NCI-H526 treated with DMSO at 0.1 percent for 48 hours (cell line): ENCODE measurements at places on chromosomes 2 and 18.

DNA sequence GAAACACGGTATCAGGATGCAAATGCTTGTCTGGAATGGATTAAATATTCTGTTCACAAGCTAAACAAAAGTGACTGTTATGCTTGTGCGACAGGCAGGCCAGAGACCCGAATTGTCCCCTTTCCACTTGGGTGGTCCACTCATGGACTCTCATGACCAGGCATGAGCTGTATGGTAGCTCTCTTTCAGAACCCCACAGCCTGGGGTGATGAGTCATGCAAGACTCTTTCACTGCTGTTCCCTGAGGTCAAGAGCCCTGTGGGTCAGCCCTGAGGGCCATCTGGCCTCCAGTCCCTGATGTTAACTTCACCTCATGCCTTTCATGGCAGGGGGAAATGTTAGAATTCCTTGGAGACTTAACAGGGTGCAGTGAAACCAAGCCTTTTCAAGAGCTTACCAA, 13.7 kb upstream of the SAP130 start:
- no peak for DNase-seq

GRCh38 chr2:11831415-11831814, 85.0 kb downstream of the LPIN1 start:
- no peak for DNase-seq

- DNase-seq: peak; percentile 40
Observed at GRCh38 chr2:196591621-196592022, 47.9 kb upstream of the CCDC150 start.

- DNase-seq: peak; percentile 81
Observed at GRCh38 chr2:239291475-239292350, 109.1 kb downstream of the HDAC4 start.

DNA sequence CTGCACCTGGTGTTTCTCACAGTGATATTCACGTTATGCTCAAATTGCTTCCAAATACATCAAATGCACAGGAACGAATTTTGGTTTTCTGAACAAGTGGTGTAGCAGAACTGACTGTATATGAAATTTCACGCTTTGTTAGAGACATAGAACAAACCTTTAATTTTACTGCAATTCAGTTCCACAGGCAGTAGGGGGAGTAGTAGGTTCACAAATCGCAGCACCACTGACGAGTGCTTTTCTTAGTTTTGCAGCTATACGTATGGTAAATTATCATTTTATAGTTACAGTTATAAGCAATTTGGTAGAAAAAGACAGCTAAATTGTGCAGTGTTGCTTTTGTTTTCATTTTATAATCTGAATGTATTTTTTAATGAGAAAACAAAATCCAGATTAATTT, 113.3 kb downstream of the KIAA1328 start:
- DNase-seq: peak; percentile 51

- no peak for DNase-seq
Observed at GRCh38 chr2:215793747-215794595, 219.4 kb downstream of the MREG start.

DNA sequence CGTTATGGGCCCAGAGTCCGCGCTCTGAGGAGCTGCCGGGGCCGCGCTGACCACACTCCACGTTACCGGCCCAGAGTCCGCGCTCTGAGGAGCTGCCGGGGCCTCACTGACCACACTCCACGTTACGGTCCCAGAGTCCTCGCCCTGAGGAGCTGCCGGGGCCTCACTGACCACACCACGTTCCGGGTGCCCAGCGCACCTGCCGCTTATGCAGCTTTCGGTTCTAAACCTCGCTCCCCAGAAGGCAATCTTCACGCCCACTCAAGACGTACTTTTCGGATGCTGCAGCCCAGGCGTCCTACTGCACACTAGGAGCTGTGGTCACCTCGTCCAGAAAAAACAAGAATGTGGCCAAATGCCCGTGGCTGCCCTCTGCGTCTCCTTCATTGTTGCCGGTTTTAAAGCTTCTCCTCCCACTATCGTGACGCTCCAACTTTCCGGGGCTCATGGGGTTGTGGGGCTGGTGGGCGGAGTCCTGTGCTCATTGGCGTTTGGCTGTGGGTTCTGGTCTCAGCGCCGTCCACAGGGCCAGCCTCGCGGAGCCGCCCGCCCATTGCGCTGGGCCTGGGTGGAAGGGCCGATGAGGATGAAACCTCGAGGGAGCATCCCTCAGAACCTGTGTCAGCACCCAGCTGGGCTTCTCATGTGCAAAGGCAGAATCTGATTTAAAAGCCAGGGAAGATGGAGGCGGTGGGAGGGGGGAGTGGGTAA, 11.9 kb downstream of the KCNG2 start:
- DNase-seq: no peak

DNA sequence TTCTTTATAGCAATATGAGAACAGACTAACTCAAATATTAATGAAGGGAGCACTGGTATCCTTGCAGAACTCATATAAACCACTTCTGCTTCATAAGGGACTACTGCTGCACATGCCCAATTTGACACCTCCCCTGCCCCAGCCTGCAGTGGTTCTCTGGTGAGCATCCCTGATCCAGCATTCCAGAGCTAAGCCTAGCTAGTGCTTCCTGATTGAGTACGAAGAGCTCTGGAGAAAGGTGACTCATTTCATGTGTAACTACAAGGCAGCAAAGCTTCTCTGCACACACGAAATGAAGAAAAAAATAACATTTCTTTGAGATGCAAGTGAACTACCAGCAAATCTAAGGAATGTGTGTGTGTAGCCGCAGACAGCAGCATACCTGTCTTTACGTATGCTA, 22.8 kb upstream of the ADNP2 start:
- no peak for DNase-seq

- DNase-seq: no peak
Observed at GRCh38 chr2:11103984-11104793, 51.1 kb upstream of the SLC66A3 start.

GRCh38 chr18:7467708-7468466, 99.2 kb upstream of the PTPRM start:
- DNase-seq: no peak

DNA sequence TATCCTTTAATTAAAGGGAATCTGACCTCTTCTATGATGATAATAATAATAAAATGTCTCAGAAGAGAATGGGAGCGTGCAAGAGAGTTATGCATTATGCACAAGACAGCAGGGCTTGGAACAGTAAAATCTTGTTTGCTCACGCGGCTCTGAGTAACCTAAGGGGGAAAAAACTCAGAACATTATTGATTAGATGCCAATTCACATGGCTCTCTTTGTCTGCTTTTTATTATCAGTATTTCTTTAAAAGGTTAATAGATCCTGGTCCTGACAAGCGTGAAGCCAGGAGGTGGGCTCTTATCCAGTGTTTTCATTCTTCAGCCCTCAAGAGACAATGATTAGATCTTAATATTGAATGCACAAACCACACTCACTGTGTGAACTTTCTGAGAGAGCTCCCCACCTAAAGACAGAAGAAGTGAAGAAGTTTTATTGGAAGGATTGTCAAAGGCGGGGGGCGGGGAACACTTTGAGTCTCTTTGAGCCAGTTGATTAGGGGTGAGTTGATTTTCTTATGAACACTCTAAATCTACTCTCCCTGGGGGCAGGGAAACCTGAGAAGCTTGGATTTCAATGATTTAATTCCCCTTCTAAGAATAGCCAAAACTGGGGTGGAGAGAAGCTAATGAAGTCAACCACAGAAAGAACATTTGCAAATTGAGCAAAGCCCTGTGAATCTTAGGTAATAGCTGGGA, 127.5 kb upstream of the CTAGE1 start:
- peak; percentile 19 for DNase-seq

DNA sequence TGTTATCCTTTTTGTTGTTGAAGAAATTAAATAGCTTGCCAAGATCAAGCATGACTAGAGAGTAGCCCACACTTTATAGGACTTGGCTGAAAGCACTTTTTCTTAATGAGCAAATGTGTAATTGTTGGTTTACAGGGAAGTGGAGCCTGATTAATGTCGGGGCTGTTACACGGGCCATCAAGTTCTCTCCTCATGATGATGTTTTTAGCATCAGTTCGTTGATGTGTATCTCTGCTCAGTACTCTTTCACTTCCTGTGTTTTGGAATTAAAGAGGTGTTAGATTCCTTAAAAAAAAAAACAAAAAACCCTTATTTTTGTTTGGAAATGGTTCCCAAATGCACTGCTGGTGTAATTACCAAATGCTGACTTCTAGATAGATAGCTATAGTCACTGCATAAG, 114.2 kb downstream of the PTPRM start:
- DNase-seq: no peak

DNA sequence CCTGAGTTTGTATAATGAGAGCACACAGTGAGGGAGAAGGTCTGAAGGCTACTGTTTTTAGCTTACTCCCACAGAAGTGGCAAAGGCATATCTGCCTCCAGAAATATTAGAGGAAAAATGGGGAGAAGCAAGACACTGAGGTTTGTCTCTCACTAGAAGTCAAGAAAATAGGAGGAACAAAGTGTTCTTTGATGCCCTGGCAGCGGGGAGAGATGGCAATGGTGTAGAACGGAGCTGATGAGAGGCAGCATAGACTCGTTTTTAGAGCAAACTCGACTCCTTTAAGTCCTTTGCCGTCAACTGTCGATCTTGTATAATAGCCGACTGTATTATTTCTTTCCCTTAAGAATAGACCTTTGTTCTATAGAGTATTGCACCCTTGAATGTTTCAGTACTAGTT, 73.8 kb downstream of the ANKRD44 start:
- DNase-seq: no peak

DNA sequence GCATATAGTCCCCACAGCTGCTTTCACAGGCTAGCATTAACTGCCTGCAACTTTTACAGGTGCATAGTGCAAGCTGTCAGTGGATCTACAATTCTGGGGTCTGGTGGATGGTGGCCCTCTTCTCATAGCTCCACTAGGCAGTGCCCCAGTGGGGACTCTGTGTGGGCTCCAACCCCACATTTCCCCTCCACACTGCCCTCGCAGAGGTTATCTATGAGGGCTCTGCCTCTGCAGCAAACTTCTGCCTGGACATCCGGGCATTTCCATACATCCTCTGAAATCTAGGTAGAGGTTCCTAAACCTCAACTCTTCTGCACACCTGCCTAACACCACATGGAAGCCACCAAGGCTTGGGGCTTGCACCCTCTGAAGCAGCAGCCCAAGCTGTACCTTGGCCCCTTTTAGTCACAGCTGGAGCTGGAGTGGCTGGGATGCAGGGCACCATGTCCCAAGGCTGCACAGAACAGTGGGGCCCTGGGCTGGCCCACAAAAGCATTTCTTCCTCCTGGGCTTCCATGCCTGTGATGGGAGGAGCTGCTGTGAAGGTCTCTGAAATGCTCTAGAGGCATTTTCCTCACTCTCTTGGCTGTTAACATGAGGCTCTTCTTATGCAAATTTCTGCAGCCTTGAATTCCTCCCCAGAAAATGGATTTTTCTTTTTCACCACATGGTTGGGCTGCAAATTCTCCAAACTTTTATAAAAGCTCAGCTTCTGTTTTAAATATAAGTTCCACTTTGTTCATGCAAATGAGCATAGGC, 59.3 kb downstream of the KDM3A start:
- no peak for DNase-seq

- no peak for DNase-seq
Observed at GRCh38 chr2:240464514-240465241, 29.2 kb downstream of the GPC1 start.

DNA sequence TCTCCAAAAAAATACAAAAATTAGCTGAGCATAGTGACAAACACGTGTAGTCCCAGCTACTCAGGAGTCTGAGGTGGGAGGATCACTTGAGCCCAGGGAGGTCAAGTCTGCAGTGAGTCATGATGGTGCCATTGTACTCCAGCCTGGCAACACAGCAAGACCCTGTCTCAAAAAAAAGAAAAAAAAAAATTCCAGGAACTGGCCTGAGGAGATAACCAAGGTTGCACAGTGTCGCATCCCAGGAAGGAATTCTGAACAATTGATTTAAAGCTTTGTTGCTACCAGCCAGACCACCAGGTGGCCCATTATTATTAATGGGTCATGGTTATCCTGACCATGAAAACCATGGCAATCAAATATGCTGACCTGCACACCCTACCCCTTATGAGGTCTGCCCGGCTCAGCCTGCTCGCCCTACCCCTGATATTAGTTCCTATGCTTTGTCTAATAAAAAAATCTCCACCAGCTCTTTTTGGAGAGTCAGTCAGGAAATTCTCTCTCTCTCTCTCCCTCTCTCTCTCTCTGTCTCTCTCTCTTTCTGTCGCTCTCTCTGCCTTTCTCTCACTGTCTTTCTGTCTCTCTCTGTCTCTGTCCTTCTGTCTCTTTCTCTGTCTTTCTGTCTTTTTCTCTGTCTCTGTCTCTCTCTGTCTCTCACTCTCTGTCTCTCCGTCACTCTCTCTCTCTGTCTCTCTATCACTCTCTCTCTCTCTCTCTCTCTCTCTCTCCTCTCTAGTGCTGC, 73.7 kb downstream of the NCAPH start:
- DNase-seq: no peak

- DNase-seq: no peak
Observed at GRCh38 chr18:61882296-61883004, 10.4 kb downstream of the RNF152 start.

GRCh38 chr2:36587101-36587500, 10.9 kb downstream of the FEZ2 start:
- DNase-seq: no peak

GRCh38 chr2:181446985-181447384, 10.2 kb upstream of the ITGA4 start:
- DNase-seq: no peak

DNA sequence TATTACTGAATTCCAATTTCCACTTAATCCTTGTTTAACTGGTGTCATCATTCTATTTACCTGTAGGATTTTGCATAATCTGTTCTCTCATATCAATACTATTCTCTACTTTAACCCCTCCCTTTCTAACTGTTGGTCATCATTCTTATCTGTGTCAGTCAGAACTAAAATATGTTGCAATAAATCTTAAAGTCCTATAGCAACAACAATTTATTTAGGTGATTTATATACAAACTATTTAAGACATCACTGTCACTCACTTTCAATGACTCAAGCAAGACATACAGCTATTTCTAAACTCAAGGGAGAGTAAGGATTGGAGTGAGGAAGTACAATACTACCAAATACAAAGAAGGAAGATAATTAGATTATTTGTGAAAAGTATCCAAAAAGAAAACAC, 740.4 kb downstream of the DSC3 start:
- no peak for DNase-seq

DNA sequence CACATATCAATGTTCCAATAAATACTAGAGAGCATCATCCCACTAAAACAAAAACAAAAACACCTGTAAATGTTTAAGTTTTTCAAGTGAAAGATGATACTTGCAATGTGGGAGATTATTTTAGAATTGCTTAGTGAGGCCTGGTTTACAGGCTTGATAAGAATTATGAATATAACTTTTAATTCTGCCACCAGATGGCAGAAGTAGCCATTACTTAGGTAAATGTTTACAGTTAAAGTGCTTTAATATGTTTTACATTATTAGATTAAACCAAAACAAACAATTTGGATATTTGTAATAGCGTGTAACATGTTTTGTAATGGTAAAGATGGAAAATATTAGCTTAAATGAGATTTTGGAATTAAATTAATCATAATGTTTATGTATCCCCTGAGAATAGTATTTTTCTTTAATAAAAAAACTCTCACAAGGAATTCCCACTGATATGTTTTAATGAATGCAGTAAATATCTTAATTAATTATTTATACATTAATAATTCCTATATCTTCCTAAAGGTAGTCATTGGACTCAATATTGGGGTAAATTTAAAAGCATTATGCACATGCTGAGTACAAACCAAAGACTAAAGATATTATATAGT, 522.0 kb downstream of the SPAG16 start:
- no peak for DNase-seq
